ENCODE measurements at places on chromosomes 4 and X.

- no peak for DNase-seq
Observed at GRCh38 chr4:133151341-133151690, 2.2 kb downstream of the PCDH10 start.

- DNase-seq, result no peak
Observed at GRCh38 chr4:77084019-77084639, 8.3 kb upstream of the CCNI start.

DNA sequence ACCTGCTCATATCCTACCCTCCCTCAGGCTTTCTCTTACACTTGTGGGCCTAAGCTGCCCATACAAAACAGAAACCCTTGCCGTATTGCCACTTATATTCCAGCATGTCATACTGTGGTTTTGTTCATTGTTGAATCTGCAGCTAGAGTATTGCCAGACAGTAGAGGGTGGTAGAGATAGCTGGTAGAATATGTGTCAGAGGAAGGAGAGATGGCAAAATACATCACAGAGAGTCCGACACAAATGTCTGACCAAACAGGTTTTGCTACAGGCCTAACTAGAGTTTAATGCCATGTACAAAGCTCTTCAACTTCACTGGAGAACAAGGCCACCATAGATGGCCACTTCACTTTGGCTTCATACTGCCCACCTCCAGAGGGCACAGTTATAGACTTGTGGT, 160.1 kb downstream of the EFHC2 start:
- DNase-seq, result no peak

DNA sequence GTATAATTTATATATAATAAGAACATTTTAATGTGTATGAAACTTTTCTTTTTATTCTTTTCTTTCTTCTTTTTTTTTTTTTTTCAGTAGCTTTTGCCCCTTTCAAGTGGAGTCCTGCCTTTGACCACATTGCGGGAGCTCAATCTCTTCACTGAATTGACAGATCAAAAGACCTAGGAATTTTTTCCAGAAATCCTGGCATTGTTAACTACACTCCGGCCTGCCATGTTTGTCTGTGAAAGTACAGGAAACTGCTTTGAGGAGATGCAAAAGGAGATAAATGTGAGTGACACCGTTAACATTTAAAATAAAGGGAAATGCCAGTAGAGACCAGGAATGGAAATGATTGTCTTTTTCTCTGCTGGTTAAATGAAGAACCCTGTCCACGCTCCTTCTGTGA, 159.3 kb upstream of the VCX3A start:
- no peak for DNase-seq

GRCh38 chr4:99807666-99808065, 9.0 kb upstream of the DAPP1 start:
- DNase-seq, result no peak

- DNase-seq, result no peak
Observed at GRCh38 chrX:18793601-18794089, 86.2 kb downstream of the PPEF1 start.

GRCh38 chr4:157754410-157754809, 418.4 kb downstream of the GASK1B start:
- DNase-seq, result no peak

GRCh38 chr4:167424341-167425256, 190.3 kb upstream of the SPOCK3 start:
- DNase-seq, result no peak

DNA sequence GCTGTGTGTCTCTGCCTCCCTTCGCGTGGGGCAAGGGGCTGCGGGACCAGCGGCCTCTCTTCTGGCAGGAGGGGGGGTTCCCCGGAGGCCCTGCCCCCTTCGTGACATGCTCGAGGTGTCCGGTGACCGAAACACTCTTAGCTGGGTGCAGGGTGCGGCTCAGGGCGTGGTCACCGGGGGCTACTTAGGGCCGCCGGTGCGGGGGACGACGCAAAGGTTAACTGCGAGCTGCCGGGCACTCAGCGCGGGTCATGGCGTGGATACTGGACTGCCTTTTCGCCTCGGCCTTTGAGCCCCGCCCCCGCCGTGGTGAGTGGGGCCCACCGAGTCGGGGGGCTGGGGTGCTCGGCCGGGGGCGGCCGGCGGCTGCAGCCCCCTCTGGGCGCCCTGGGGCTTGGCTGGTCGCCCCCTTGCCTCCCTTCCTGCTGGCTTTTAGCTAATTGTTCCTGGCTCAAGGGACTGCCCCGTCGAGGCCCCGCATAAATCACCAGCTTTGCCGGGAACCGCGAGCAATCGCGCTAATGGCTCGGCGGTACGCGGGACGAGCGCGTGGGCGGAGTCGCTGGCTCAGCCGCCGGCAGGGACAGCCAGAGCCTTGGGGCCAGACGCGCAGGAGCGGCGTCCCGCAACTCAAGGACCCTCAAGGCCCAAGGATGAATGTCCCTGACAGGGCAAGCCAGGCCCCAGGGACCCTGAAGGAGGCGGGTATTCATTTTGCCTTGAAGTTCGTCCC, at the start of gene ARHGAP36:
ARHGAP36 (plus strand) TSS at position 211 of the 733 bp plus-strand sequence. CDS start 23,320 bp downstream, outside the sequence.
- no peak for DNase-seq
